ENCODE measurements at places on chromosomes 7 and 10.

DNA sequence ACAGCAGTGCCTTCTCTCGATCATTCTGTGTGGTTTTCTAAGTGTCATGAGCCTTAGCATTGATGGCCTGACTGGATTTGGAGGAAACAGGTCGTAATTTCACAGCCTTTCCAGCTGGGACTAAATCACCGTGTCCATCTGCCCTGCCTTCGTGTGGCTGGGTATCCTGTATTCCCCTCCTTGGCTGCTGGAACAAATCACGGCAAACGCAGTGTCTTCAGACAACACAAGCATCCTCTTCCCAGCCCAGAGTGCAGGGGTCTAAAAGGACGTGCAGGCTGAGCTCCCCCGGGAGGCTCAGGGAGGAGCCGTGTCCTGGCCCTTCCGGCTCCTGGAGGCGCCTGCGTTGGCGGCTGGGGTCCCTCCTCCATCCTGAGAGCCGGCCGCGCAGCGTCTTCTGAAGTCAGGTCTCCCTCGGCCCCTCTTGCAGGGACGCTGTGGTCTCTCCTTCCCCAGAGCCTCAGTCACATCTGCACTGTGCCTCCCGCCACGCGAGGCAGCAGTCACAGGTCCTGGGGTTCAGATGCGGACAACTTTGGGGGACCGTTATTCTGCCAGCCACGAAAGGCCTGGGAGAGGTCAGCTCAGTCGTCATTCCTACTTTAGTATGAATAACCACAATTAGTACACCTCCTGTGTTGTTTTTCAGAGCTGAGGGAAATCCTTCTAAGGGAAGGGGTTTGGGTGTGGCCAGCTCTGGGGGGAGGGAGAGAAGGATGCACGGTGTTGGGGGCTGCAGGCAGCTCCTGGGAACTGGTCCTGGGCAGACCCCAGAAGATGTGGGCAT lies 41.1 kb downstream of the FAM20C start:
- DNase-seq, result no peak

DNA sequence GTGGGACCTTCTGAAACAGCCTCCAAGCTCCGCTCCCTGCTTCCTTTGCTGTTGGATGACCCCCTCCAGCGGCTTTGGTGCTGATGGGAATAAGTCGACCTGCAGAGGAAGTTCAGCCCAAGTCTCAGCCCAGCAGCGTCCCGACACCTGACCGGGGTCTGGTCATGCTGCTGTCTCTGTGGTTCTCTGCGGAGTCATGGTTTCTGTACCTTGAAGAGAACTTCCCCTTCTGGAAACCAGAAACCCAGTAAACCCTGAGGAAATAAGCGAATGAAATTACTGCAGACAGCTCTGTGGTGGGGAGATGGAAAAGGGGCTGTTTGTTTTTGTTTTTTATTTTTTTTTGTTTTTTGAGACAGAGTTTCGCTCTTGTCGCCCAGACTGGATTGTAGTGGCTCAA lies 18.3 kb upstream of the ZNF12 start:
- DNase-seq, result no peak

DNA sequence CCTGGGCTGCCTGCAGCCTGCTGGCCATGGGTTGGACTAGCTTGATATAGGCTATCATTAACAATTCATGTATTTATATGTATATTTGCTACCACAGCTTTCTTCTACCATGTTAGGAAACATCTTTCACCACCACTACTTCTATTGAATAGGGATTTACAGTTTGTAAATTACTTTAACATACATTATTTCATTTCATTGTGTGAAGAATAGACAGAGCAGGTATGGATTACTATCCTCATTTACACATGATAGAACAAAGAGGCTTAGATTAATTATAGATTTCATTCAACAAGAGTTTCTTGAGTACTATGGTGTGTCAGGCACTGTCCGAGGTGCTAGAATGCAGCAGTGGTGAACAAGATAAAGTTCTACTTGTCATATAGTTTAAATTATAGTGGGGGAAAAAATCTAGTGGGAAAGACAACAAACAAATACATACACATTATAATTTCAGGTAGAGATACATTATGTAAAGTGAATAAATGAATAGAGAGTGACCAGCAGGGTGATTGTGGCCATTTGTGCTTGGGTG lies 20.6 kb downstream of the VTI1A start:
- no peak for DNase-seq

- no peak for DNase-seq
These were observed 4.8 kb downstream of the GLRX3 start for GRCh38 chr10:130141038-130141437.

- DNase-seq, result no peak
These were observed 177.2 kb downstream of the BUB3 start for GRCh38 chr10:123331438-123331837.

DNA sequence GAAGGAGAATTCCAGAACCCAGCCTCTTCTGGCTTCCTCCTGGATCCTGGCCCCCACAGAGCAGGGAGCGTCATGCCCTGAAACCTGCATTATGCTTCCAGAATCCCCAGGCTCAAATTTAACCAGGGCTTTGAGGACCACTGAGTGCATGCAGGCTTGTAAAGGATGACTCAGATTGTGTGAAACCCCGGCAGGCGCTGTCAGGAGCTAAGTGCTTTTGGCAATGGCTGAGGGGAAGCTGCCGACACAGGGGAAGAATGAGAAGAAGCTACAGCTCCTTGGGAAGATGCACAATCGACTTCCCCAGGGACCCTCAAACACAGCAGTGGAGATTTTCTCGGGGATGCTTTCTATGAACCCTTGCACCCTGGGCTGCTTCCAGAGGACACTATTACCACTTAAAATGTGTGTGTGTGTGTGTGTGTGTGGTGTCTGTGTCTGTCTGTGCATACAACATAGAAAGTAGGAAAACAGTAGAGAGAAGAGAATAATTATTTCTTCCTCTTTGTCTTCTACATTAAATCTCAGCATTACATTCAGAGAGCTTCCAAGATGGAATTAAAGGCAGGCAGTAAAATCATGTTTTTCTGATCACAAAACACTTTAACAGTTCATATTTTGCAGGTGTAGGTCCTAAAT lies 183.5 kb upstream of the INHBA start:
- no peak for DNase-seq

GRCh38 chr10:28722065-28722803 lies 44.9 kb downstream of the BAMBI start:
- peak; percentile 67 for DNase-seq

- no peak for DNase-seq
These were observed 15.6 kb downstream of the ARHGAP21 start for GRCh38 chr10:24708081-24708480.

DNA sequence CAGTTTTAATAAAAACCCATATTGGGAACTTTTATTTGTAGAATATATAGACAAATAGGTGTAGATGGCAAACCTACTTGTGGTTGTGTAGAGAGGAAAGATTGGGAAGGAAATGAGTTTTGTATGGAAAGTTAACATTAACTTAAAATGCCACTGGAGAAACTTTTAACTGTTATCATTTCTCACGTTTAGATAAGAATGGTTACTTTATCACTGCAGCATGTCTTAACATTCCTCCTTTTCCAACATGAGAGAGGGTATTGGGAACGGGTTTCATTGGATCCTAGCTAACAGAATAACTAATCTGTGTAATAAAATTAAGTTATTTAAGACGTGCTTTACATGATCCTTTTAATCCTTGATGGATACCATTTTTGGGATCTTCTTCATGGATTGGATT lies 1.8 kb downstream of the LUC7L2 start:
- DNase-seq, result no peak

DNA sequence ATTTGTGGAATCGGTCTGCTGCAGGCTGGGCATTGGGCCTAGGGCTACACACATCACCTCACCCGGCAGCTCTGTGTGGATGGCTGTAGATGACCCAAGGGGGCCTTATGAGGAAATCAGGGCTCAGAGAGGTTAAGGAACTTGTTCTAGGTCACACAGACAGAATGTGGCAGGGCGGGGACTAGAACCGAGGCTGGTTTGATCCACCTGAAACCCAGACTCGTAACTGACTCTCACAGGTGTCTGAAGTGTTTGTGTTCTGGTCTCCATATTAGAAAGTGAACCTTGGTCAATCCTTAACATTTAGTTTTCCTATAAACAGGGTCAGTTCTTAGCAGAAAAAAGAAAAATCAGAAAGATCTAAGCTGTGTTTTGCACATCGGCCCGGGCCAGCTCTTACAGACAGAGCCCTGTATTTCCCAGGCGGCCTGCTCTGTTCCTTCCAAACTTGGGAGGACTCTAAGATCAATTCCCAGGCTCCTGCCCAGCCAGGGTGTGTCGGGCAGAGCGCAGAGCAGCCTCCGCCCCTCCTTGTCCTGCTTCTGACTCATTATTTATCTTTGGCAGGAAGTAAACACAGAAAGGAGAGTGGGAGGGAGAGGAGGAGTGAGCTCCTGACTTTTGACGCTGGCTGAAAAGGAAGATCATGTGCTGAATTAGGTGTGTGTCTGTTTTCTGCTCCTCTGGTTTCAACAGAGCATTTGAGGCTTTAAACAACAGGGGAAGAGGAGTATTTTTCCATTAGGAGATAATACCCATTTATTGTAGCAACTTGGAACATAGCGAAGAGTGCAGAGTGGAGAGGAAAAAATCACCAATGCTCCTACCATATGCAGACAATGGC lies 74.1 kb downstream of the TACC2 start:
- DNase-seq, result peak; percentile 73

DNA sequence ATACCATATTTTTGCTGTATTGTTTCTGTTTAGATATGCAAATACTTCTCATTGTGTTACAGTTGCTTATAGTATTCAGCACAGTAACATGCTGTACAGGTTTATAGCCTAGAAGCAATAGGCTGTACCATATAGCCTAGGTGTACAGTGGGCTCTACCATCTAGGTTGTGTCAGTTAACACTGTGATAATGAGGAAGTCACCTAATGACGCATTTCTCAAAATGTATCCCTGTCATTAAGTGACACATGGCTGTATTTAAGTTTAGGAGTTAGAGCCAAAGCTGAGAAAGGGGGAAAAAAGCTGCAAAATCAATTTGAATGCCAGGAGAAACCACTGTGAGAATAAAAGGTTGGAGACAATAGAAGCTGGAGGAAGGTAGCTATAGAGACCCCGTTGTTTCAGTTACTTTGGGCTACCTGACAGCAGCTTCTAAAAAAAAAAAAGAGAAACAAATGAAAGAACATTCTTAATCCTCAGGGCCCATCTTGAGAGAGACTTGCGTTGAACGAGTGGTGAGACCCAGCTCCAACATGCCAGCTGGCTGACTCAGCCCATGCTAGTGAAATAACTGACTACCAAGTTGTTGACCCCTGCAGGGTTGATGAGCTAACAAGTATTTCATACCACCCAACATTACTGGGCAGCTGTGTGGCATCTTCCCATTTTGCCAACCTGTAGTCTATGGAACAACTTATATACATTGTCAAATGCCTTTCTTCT lies 8.7 kb downstream of the STARD3NL start:
- DNase-seq, result no peak

GRCh38 chr10:124329941-124330340 lies 88.8 kb downstream of the OAT start:
- no peak for DNase-seq

- DNase-seq, result no peak
These were observed 498 bp upstream of the C10orf53 start for GRCh38 chr10:49678827-49679479.
